ENCODE measurements at places on chromosomes 12 and 14.

DNA sequence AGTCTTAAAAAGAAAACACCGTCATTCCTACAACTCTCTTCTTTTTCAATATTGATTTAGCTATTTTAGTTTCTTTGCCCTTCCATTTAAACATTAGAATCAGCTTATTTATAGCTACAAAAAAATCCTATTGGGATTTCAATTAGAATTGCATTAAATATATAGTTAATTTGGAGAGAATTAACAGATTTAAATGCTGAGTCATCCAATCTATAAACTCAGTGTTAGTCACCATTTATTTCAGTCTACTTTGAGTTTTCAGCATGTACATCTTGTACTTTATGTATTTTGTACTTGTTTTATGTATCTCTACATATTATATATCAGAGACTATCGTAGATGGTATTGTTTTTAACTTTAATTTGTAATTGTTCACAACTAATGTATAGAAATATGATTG, 460.0 kb downstream of the KCNH5 start:
- no peak for DNase-seq

DNA sequence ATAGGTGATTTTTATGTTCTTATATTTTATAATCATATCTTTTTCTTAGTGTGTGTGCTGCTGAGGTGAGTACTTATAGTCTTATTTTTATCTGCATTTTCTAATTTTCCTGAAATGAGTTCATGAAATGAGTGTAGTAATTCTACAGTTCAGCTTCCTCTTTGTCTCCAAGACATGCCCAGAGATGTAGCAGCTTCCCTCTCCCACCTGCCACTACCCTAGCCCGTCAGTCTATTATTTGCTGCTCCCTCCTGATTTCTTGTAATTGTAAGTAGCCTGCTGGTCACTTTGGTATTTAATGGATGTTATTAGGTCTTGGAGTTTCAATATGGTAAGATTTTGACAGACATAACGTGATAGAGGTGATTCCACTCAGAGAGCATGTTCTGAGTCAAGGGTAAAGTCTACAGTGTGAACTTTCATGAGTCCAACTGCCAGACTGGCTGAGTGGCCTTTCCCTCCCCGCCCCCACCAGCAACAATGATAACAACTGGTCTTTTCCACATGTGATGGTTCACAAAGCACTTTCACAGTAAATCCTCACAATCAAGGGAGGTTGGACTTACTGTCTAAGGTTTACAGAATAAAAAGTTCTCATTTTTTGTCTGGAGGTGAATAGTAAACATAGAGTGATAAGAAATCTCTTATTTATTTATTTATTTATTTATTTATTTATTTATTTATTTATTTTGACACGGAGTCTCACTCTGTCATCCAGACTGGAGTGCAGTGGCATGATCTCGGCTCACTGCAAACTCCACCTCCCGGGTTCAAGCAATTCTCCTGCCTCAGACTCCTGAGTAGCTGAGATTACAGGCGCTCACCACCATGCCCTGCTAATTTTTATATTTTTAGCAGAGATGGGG, 4.2 kb upstream of the RIPK3 start:
- no peak for DNase-seq

- no peak for DNase-seq
These were observed 24.0 kb upstream of the CKAP4 start for GRCh38 chr12:106271575-106272505.

GRCh38 chr12:15550793-15551192, 228.5 kb downstream of the PTPRO start:
- no peak for DNase-seq

DNA sequence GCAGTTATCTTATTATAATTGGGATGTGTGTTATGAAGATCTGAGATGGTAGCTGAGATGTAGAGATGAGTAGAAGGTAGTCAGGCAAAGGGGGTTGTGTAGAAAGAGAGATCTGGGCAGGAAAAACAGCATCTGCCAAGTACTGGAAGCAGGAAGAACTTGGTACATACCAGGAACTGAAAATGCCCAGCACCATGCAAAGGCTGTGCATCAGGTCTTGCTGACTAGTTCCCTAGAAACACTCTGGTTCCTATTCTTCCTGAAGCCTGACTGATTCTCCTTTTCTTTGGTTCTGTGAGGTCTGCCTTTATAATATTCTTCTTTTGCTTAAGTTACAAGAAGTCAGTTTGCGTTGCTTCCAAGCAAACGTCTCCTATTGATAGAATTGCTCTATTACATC, 6.7 kb upstream of the NFATC4 start:
- DNase-seq = no peak

- no peak for DNase-seq
These were observed 149.7 kb downstream of the C12orf75 start for GRCh38 chr12:105480162-105480561.

- DNase-seq = no peak
These were observed 77.9 kb downstream of the SPTB start for GRCh38 chr14:64801800-64802199.

- peak; percentile 50 for DNase-seq
These were observed 6.3 kb downstream of the CLEC2A start for GRCh38 chr12:9925705-9926393.

DNA sequence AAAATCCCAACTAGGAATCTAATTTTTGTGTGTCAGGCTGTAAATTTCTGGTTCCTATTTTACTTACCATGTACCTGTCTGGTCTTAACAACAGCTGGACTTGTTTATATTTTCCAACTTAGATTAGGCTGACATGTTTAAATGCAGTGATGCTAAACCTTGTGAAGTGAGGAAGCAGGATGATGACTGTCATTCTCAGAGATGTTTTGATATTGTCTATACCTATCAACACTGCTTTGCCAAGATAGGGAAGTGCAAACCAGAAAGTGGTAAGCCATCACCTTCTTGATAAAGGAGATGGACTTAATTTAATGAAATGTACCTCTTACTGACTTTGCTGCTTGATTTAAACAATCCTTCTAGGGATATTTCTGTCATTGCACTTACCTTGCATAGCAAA, 2.1 kb downstream of the BICD1 start:
- DNase-seq = no peak

DNA sequence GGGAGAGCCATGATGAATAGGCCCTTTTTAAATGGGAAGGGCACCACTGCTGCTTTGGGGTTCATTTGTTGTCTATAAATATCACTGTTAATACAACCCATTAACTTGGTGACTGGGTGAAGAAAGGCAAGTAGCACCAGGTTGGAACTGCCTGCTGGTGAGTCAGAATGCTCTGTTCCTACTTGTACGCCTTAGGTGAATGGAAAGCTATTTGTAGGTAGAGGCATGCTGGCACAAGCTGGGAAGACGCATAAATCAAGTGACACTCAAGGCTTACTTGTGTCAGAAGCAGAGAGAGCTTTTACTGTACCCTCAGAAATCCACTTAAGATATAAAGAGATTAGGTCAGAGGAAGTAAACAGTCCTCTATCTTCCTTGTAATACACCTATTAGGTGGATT, 142.5 kb downstream of the TMX1 start:
- no peak for DNase-seq

- no peak for DNase-seq
These were observed 5.7 kb downstream of the SLC8B1 start for GRCh38 chr12:113329022-113329790.

DNA sequence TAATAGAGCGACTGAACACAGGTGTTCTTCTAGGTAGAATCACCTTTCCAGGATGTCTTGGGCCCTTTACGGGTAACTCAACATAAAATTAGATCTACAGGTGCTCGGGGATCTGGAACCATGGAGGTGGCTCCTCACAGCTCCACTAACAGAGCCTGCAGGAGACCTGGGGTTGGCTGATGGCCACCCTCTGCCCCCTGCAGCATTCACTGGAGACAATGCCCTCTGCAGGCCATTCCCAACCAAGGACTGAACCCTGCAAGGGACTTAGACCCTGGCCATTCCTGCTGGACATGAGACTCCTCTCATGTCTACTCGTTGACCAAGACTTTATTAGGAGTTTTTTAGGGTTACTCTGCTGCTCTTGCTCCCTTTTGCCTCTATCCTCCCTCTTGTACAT, 58.5 kb upstream of the PPP4R3A start:
- DNase-seq = no peak

- peak; percentile 47 for DNase-seq
These were observed 399 bp upstream of the WASHC4 start for GRCh38 chr12:105107171-105107493.

GRCh38 chr12:63093084-63093483, 57.9 kb downstream of the AVPR1A start:
- DNase-seq = no peak

- peak; percentile 35 for DNase-seq
These were observed 24.9 kb downstream of the SLC6A12 start for GRCh38 chr12:188910-189621.

GRCh38 chr12:12734561-12735071, 17.4 kb downstream of the CDKN1B start:
- no peak for DNase-seq

- DNase-seq = no peak
These were observed 14.3 kb upstream of the GPX2 start for GRCh38 chr14:64956697-64957406.

- no peak for DNase-seq
These were observed 164.9 kb downstream of the PHETA1 start for GRCh38 chr12:111203969-111204368.

DNA sequence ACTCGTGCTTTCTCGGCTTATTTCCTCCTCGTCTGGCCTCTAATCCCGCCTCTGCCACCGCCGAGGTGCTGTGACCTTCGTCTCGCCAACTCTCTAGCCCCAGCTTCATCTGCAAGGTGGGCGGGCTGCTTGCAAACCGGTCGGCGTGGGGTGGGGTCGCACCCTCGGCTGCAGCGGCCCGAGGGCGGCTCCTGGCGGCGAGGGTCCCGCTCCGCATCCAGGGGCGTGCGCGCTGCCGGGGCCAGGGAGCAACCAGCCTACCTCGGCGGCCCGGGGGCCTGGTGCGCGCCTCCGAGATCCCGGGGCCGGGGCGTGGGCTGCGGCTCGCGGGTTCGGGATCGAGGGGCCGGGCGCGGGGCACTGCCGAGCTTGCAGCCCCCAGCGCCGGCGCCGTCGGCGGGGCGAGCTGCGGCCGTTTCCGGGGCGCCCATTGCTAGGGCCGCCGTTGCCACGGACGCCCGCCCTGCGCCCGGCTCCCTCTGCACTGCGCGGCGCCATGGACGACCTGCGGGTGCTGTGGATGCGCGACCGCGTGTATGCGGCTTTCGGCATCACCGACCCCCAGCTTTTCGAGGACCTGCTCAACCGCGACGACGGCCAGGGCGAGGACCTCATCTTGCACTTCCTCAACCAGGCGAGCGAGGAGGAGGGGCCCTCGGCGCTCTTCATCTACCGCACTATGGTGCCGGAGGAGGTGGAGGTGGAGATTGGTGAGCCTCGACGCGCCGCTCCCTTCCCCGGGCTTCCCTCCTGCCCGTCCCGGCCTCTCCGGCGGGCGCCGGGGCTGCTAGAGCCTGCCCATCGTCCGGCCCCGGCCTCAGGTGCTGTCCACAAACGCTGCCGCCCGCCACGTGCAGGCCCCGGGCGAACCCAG, at the start of gene DNAH10:
Gene DNAH10 (plus strand): TSS at position 461 of the 874 bp plus-strand sequence. CDS start 36 bp downstream, at position 497.
- DNase-seq = no peak

- DNase-seq = no peak
These were observed 34.7 kb downstream of the BCL11B start for GRCh38 chr14:99237288-99237687.

GRCh38 chr14:103045371-103045869, 11.9 kb downstream of the CDC42BPB start:
- DNase-seq = no peak

DNA sequence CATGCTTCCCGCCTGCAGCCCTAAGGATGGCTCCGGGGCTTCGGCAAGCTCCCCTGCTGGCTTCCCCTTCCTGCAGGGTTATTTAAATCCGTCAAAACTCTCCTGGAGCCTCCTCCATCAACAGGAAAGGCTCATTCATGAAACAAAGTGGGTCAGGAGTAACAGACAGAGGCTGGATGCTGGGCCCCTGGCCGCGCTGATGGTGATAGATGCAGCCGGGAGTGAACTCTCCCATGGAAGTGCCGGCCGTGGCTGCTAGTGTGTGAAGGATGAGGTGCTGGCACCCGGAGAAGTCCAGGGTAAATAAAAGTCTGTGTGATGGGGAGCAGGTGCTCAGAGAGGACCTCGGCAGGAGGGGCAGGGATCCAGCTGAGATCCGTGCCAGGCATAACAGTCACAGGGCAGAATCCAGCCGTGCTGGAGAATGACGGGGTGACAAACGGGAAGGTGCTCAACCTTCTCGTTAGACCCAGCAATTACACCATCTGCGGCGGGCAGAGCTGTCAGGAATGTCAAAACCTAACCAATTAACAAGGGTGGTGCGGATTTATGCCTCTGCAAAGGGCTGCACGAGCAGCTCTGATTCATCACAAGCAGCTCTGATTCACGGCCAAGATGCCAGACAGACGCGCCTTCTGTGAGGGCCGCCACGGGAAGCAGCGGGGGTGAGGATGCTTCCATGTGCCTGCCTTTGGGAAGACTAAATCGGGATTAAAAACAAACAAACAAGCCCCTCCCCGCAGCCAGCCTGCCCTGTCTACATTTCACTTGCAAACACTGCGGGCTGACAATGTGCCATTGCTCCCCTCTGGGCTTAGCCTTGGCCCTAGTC, 55.6 kb downstream of the SYNE3 start:
- peak; percentile 74 for DNase-seq

DNA sequence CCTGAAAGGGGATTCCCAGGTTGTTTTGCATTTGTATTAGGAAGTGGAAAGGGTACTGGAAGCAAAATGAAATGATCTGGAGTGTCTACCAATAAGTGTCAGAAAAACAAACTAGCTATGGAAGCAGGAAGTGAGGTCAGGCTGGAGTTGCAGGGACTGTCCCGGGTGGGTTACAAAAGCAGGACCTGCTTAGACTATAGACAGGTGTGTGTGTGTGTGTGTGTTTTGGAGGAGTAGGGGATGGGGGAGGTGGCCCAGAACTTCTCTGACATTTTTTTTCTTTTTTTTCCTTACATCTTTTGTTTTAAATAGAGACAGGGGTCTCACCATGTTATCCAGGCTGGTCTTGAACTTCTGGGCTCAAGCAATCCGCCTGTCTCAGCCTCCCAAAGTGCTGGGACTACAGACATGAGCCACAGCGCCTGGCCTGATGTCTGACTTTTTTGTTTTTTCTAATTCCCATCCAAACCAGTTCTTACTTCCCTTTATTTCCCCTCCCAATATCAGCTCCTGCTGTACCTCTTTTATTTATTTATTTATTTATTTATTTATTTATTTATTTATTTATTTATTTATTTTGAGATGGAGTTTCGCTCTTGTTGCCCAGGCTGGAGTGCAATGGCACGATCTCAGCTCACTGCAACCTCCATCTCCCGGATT, 512 bp upstream of the RND1 start:
- no peak for DNase-seq

DNA sequence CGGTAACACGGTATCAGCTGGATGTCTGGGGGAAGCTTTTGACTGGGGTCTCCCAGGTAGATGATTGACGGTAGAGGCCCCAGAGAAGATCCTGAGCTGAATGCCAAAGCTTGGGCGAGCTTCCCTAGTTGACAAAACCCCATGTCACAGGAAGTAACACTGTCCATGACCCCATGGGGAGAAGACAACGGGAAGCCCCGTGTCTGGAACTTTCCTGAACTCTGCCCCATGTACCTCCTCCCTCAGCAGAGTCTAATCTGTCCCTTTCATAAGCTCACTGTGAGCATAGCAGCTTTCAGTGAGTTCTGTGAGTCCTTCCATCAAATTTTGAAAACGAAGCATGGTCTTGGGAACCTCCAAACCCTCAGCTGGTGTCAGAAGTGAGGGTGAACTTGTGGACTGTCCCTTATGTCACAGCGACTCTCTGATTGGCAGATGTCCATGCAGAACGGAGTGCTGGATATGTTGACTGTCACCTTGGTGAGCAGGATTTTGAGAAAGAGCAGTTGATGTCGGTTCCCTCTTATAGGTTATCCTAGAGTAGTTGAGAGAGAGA, 29.7 kb upstream of the BEGAIN start:
- no peak for DNase-seq

GRCh38 chr14:84894254-84894653, 635.7 kb upstream of the FLRT2 start:
- DNase-seq = no peak

Measured in fibroblast of gingiva (primary cell).